Astrocyte (in vitro differentiated cells and primary cell): ENCODE measurements at places on chromosomes 6 and 20.

DNA sequence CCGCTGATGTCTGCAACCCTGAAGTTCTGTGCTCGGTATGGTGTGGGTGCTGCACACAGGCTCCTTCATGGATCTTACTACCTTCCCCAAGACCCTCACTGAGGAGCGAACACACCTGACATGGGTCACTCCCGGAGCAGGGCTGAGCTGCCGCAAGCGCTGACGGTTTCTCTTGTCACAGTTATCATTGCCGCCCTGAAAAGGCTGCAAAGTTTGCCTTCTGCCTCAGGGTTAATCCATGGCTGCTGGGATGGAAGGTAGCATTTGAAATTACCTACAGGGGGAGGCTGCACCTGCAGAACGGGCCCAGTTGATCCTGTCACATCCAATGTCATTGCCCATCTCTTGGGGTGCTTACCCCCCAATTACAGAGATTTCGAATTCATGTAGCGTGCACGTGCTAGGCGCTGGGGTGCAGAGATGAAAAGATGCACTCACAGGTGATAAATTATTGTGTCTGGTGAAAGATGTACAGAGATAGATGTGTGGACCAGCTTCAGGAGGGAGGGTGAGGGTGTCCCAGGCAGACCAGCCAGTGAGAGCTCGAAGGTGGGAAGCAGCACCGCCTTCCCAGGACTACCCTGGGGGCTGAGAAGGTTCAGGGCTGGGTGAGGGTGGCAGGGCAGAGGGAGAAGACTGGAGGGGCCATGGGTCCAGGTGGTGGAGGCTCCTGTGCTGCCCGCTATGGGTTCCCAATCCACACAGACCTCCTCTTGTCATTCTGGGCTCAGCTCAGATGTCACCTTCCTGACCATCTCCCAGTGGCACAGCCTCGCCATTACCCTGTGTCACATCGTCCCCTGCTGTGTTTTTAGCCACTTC lies 120.1 kb downstream of the SYCP2 start:
- no peak for DNase-seq

DNA sequence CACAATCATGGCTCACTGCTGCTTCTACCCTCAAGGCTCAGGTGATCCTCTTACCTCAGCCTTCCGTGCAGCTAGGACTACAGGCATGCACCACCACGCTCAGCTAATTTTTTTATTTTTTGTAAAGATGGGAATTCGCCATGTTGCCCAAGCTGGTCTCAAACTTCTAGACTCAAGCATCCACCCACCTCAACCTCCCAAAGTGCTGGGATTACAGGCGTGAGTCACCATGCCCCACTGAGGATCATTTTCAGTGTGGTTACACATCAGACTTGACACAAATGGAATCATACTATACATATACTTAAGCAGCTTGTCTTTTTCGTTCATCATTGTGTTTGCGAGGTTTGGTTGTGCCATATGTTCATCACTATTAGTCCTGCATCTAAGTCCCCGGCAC lies 26.6 kb downstream of the ZC3H12D start:
- DNase-seq: no peak

GRCh38 chr6:75893058-75893775 lies 144.2 kb downstream of the MYO6 start:
- DNase-seq: peak; percentile 53

- no peak for DNase-seq
Measured at GRCh38 chr6:14146506-14147096, 29.0 kb downstream of the CD83 start.

GRCh38 chr6:24974182-24975171 lies 38.7 kb upstream of the RIPOR2 start:
- no peak for DNase-seq

DNA sequence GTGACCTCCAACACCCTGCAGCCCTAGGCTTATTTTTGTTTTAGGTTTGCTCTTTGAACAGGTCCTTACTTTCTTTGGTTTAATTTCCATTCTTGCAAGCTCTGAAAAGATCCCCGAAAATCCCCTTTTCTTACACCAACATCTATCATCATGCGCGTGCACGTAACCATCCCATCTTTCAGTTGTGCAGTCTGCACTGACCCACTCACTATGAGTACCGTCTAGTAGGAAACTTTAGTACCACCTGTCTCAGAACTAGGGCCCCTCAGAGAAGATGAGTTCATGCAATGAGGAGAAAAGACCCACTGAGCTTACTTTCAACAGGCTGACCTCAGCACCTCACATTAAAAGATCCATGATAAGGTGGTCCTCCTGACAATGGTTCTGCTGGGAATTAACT lies 120.6 kb upstream of the AGPAT4 start:
- no peak for DNase-seq

DNA sequence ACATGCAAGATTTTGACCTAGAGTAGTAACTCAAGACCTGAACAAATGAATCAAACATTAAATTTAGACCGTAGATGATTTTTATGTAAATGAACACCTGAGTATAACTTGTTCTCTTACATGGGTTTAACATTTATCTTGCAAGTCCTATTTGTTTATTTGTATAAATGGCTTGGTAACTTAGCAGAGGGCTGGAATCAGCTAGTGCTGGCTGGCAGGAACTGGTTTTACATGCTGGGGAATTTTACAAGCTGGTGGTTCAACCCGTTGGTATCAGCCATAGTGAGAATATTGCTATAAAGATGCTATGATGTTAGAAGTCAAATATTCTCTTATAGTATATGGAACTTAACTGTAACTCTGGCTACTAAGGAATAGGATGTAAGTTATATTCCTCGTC lies 8.9 kb downstream of the SLC22A2 start:
- DNase-seq: no peak

DNA sequence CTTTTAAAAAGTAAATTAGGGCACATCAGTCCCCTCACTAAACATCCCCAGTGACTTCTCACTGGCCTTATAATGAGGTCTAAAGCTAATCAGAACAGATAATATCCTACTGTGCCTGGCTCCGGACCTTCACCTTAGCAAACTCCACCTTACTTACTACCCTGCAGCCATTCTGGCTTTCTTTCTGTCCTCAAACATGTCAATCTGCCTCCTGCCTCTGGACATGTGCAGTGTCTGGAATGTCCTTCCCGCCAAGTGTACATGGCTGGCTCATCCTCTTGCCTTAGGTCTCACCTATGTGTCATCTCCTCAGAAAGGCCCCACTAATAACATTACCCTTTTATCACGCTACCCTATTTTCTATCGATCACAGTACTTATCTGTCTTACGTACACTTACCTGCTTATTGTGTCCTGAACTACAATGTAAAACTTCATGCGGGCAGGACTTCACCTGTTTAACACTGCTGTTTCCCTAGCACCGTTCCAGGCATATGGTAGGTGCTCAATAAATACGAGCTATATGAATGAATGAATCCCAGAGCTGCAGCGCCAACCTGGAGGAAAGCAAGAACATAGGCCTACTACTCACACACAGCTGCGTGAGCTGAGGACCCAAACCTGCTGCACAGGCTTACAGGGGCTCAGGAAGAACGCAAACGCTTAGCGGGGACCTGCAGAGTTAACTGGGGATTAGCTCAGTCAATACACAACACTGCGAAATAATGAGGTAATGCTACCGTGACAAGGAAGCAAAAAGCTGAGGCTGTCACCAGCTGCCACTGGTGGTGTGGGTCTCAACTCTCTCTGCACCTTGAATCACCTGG lies 991 bp downstream of the UQCC2 start:
- no peak for DNase-seq

GRCh38 chr6:143679041-143679440 lies 1.3 kb downstream of the PHACTR2 start:
- no peak for DNase-seq
